WTC11 (cell line): ENCODE measurements at places on chromosomes 13 and 19.

DNA sequence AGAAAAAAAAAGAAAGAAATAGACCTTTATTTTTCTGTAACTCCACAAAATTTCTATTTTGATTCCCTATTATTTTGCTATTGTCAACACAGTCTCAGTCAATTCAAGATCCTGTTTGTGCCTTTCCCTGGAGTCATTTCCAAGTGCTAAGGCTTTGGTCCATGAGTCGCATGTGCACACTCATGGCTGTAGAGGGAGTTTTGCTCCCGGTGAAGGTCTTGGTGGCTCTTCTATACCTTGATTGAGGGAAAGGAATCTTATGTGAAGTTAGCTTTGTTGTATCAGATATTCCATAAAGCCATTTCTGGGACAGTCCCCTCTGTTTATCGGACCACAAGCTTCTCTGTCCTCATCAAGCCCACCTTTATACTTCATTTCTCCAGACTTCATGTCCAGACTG is 58.7 kb upstream of the ALOX5AP start:
- DNase-seq = no peak

DNA sequence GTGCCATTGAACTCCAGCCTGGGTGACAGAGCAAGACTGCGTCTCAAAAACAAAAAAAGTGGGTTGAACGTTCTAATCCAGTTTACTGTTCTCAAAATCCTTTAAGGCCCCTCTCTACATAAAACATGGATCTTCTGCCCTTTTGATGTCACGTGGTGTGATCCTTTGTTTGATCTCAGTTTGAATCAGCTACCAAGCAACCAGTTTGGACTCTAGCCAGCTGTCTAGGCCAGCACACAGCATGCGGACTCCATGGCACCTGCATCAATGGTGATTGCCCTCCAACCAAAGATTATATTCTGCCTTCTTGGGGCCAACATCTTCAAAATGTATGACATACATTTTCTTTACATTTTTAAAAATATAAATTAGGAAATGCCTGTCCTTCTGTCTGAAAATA is 365.4 kb downstream of the NDFIP2 start:
- DNase-seq = no peak

- DNase-seq = peak; percentile 52
These were observed 62.1 kb upstream of the FREM2 start for GRCh38 chr13:38624822-38625221.

DNA sequence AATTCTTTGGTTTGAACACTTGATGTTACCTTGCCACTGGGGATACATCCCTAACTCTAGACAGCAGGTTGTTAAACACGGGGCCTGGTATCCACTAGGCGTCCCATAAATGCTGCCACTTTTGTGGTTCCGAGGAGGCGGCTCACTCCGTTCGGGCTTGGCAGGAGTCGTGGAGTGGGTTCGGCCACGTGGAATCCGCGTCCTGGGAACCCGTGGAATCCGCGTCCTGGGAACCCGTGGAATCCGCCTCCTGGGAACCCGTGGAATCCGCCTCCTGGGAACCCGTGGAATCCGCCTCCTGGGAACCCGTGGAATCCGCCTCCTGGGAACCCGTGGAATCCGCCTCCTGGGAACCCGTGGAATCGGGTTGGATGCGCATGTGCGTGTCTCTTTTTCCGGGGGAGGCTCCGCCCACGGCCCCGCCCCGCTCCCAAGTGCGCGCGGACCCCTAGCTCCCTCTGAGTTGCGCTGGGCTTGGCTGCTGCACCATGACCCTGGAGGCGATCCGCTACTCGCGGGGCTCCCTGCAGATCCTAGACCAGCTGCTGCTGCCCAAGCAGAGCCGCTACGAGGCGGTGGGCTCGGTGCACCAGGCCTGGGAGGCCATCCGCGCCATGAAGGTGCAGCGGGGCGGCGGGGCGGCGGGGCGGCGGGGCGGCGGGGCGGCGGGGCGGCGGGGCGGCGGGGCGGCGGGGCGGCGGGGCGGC is at the start of gene MRI1:
Gene MRI1, plus strand, starts transcription at position 422 of the 707 bp plus-strand sequence. Its CDS starts 67 bp downstream, at position 489.
- DNase-seq = peak; percentile 62

- no peak for DNase-seq
These were observed 428.5 kb downstream of the GPC6 start for GRCh38 chr13:93655154-93655553.

DNA sequence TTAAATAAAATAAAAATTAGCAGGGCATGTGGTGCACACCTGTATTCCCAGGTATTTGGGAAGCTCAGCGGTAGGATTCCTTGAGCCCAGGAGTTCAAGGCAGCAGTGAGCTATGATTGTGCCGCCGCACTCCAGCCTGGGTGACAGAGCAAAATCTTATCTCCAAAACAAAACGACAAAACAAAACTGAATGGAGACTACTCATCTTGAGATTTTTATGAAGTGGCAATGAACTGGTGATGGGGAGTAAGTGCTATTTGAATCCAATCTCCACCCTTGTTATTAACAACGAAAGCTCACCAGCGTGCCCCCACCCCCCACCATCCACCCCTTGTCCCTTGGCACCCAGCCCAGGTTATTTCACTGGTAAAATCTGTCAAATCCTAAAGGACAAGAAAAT is 45.2 kb upstream of the URI1 start:
- DNase-seq = no peak

DNA sequence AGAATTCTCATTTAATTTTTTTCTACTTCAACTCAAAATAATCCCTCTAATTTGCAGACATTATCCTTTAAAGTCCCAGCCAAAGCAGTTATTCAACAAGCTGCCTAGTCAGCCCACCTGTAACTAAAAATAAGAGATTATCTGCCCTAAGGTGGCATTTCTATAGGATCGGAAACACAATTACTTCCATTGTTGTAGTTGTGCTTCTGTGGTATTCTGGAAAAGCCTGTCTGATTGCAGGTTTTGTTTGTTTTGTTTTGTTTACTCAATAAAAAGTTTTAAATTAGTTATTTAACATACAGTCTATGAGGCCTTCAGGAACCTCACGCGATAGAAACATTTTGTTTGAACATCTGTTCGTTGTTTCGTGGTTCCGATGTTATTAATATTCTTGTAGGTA is 101.0 kb downstream of the ZIC5 start:
- DNase-seq = no peak

GRCh38 chr13:50016444-50016843 is 1.2 kb downstream of the KCNRG start:
- no peak for DNase-seq

DNA sequence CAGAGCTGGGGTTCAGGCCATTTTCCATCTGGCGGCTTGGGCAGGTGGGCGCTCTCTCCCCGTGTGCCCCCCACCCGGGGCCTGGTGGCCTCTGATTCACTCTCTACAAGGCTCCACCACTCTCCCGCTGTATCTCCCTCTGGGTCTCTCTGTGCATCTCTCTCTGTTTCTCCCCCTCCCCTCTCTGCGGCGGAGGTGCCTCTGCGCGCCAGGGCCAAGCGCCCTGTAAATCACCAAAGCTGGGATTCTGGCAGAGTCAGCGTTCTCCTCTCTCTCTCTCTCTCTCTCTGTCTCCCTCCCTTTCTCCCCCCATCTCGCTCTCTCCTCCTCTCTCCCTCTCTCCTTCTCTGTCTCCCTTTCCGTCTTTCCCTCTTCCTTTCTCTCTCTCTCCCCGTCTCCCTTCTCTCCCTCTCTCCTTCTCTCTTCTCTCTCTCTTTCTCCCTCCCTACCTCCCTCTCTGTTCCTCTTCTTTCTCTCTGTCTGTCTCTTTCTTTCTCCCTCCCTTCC is 3.9 kb downstream of the NFIC start:
- DNase-seq = no peak

- DNase-seq = no peak
These were observed 109.7 kb upstream of the KLF12 start for GRCh38 chr13:74243637-74244526.

GRCh38 chr13:97914540-97914939 is 38.9 kb upstream of the IPO5 start:
- no peak for DNase-seq

GRCh38 chr13:97310809-97311436 is 88.8 kb downstream of the MBNL2 start:
- DNase-seq = no peak
